ENCODE measurements at places on chromosomes 16 and 17.

DNA sequence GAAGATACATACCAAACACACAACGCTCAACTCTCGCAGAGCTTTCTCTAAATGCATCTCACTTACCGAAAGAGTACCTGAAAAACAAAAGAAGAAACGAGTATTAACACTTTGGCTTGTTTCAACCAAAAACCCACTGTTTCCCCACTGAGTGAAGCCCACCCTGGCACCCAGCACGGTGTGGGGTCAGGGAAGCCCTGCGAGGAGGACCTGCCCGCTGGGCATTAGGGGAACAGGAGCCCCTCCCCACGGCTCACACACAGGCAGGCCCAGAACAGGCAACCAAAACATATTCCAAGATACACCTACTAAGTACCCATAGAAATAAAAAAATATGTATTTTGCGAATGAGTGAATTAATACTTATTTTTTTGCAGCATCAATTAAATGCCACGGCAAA, 36.6 kb downstream of the LMF1 start:
- no peak for DNase-seq

GRCh38 chr16:66229651-66230050, 136.8 kb upstream of the CDH5 start:
- no peak for DNase-seq

- DNase-seq: no peak
Measured at GRCh38 chr17:38809828-38810227, 10.5 kb upstream of the PIP4K2B start.

- no peak for DNase-seq
Measured at GRCh38 chr17:28693869-28694268, 17.8 kb downstream of the PROCA1 start.

- no peak for DNase-seq
Measured at GRCh38 chr16:27430923-27431484, 29.0 kb downstream of the IL21R start.

DNA sequence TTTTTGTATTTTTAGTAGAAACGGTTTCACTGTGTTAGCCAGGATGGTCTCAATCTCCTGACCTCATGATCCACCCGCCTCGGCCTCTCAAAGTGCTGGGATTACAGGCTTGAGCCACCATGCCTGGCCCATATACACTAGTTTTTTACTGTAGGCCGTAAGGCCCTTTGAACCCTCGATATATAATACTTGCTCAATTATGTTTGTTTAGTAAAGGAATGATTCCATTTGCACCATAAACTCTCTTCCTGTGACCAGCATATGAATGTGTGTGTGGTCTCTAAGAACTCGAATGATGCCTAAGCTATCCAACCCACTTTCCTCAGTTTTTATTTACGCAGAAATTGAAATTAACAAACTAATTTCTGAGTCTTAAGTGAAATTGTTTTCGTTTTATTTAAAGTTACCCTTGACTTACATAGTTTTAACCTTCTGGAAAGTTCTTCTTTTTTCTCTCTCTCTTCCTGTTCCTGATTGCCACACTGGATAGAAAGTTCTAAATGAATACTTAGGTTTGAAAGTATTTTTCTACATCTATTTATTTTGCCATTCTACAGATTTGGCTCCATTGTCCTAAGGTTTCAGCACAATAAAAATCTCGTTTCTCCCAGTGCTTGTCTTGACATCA, 37.9 kb downstream of the PIGL start:
- no peak for DNase-seq

- DNase-seq: peak; percentile 62
Measured at GRCh38 chr16:88527186-88527936, 42.8 kb upstream of the ZC3H18 start.

DNA sequence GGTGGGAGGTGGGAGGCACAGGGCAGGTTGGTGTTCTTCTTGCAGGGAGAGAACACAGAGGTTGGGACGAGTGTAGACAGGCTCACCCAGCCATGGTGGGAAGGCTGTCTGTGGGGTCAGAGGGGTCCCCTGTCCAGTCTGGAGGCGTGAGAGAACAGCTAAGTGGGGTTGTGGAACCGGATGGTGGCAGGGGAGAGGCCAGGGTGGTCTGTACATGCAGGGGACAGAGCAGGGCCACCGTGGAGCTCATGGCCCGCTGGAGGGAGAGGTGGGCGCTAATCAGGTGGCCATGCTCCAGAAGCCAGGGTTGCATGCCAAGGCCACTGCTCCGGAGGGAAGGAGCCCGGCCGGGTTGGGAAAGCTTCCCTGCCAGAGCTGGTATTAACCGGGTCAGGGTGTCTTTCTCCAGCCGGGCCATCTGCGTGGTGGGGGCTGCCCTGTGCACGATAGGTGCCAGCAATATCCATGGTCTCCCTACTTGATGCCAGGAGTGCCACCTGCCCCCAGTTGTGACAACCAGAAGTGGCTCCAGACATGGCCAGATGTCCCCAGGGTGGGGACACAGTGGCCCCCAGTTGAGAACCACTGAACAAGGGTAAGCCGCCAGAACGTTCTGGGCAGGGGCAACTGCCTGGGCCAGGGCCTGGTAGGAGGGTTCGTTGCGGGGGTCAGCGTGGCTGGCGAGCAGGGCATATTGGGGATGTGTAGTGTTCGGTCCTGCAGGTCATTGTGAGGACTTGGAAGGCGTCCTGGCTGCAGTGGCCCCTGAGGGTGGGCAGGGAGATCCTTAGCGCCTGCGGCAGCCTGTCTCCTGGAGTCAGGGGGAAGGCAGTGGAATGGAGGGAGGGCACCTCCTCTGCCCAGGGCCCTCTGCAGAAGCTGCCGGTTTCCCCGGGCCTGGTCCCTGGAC, 5.1 kb downstream of the SNN start:
- no peak for DNase-seq

DNA sequence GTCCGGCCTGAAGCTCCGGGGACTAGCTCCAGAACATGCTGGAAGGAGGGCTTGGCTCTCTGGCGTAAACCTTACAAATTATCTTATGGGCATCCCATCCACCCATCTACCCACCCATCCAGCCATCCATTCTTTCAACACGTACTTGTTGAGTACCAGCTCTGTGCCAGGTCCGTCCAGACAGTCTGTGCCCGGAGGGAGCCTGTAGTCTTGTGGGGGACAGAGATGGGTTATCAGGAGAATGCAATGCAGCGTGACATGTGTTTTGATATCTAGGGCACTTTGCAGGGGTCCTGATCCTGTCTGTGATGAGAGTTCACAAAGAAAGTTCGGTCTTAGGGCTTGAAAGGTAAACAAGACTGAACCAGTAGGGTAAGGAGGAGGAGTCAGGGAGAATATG, 4.1 kb upstream of the SLC13A2 start:
- DNase-seq: no peak

DNA sequence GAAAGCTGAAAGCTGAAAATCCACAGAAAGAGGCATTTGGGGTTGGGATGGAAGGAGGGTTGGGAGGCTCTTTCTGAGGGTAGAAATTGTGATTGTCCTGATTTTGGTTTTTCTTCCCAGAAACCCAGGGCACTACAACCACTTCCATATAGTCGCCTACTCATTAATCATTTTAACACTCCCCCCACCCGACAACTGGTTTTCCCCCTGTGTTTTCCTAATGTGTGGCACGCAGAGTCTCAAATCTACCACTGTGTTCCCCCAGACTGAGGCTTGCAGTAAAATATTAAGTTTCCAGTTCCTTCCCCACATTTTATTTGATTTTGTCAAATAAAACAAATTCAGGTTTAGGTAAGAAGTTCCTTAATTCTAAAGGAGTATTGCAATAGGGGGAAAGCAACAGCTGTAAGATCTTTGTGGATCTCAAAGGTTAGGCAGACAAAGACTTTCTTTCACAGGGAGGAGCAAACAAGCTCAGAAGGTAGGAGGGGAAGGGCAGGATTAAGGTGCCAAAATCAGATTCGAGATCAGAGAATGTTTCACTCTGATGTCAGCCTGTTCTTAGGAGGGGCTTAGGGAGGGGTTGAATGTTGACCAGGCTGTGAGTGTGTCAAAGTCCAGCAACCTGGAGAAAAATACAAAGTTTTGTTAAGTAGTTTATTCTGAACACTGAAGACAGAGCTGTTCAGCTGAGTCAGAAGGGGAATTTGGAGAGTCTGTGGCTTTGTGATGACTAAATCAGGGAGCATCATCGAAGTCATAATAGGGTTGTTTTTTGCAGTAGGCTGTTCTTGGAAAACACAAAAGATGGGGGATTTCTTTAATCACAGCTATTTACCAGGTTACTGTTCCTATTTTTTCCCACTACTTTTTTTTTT, 3.6 kb downstream of the ZNF267 start:
- peak; percentile 35 for DNase-seq

DNA sequence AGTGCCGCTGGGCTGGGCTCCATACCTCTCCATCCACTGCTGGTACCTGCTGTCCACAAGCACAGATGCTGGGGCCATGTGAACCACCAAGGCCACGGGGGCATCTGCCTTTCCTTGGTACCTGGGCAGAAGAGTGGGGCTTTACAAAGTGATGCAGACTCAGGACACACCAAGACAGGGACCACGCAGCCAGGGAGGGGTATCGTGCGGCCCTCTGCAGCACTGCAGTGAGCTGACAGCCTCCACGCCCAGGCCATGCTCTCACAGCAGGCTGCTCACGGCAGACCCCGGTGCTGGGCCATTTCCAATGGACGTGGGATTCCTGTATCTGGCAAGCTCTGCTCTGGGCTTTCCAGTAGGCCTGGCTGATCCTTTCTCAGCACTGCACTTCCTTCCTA, 14.4 kb downstream of the ELAC2 start:
- no peak for DNase-seq

DNA sequence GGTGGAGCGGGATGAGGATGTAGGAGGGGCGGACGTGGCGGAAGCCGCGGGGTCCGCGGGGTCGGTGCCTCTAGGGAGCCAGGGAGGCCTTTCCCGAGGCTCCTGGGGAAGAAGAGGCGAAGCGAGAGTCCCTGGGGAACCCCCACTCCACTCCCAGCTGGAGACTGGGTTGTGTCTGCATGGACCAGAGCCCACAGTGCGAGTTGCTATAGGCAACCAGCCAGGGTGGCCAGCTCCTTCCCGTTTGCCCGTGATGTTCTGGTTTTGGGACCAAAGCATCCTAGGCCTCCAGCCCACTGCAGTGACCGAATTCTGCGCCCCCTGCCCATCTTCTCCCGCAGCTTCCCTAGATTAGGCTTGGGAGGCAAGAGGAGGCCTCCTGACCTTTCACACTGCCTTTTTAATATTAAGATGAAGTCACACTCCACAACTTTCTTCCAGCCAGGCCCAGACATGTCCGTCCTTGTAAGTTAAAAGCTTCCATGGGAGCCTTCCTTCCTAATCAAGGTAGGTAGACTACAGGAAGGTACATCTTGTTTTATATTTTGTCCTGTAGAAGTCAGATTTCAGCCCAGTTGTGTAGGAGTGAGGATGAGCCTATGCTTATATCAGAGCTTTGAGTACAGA, 469 bp downstream of the AMZ2 start:
- DNase-seq: no peak

DNA sequence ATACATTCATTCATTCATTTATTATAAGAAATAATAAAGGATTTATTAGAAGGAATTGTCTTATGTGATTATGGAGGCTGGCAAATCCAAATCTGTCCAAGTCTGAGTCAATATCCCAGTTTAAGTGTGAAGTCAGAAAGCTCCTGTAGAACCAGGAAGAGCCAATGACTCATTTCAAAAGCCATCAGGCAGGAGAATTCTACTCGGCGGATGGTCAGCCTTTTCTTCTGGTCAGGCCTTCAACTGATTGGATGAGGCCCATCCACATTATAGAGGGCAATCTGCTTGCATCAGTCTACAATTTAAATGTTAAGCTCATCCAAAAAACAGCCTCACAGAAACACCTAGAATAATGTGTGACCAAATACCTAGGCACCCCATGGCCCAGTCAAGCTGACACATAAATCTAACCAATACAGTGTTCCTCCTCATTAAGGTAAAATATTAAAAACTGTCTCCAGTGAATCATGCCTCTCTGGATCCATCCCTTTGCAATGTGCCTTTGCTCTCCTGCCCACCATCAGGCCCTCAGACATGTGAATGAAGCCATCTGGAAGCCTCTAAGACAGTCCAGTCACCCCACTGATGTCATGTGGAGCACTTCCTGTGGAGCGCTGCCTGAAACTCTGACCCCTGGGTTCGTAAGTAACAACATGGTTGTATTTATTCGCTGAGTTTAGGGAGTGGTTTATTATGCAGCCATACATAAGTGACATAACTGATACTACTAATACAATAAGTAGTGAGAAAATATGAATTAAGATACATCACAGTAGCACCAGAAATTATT, 69.2 kb upstream of the WSB1 start:
- DNase-seq: no peak

GRCh38 chr17:42163113-42163512, 8.3 kb upstream of the RAB5C start:
- no peak for DNase-seq

GRCh38 chr17:3979290-3979611, 15.0 kb upstream of the ATP2A3 start:
- DNase-seq: no peak

- DNase-seq: no peak
Measured at GRCh38 chr16:22418826-22419225, 44.4 kb upstream of the CDR2 start.

- no peak for DNase-seq
Measured at GRCh38 chr16:81544261-81544660, 99.7 kb downstream of the CMIP start.

DNA sequence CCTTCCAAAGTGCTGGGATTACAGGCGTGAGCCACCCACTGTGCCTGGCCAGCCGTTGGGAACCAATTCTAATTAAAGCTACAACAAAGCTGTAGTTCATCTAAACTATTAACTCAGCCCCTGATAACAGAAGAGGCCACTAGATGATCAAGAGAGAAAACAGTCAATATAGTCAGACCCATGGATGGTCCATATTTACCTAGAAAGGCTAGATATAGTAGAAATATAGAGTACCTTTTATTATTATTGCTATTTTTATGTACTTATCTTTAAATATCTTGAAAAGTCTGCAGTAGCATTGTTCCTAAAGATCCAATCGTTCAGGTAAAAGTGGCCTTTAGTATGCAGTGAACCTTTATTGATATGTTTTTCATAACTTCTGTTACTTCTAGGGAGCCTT, 43.2 kb downstream of the RNF213 start:
- no peak for DNase-seq

DNA sequence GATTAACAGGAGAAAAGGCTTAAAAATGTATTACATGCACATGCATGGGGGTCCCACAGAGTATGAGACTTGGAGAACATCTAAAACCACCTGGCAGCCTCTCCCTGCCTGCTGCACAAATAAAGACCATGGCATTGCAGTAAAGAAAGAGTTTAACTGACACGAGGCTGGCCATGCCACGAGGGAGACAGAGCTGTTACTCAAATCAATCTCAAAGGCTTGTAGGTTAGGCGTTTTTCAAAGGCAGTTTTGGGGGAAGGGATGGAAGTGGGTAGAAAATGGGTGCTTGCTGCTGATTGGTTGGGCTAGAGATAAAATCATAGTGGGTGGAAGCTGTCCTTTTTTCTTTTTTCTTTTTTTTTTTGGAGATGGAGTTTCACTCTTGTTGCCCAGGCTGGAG, 17.3 kb upstream of the PSMD7 start:
- no peak for DNase-seq

All from effector memory CD8-positive, alpha-beta T cell (primary cell).